T-helper 2 cell (primary cell): ENCODE measurements at places on chromosomes 4 and X.

DNA sequence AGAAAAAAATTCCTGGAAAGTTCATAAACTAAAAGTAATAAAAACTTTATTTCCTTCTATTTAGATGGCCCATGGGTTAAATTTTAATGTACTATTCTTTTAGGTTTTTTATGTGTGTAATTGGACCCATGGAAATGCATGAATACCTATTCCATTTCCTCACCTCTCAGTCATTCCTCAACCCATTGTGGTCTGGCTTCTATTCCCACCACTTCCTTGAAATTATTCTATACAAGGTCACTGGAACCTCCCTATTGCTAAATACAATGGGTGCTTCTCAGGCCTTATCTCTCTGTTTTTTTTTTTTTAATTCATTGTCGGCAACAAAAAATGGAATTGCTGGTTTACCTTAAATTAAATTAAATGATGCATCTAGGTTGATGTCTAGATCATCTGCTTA lies 17.2 kb downstream of the SLC39A8 start:
- no peak for DNase-seq

GRCh38 chr4:77159806-77160205 lies 2.8 kb downstream of the CCNG2 start:
- no peak for DNase-seq

- no peak for DNase-seq
Observed at GRCh38 chrX:66193821-66194220, 29.8 kb downstream of the HEPH start.

DNA sequence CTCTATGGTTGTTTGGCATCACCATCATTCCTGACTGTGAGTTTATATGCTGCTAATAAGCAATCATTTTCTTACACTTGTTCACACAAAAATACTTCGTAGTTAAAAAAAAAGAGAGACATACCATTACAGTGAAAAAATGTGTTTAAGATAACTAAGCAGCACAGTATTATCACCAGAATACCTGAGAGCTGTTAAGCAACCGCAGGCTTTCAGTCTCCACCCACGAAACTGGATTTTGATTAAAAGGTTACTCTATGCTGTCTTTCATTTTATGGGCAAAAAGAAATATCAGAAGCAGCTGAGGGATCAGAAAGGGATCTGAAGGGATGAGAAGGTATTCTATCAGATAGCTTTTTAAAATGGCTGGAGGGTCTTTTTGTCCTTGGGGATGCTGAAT lies 148.3 kb downstream of the NEK1 start:
- no peak for DNase-seq

- DNase-seq = no peak
Observed at GRCh38 chrX:107979534-107979933, 2.6 kb downstream of the TEX13B start.

GRCh38 chrX:79176028-79176427 lies 31.5 kb downstream of the GPR174 start:
- no peak for DNase-seq

- DNase-seq = peak; percentile 14
Observed at GRCh38 chr4:39394706-39395105, 12.0 kb upstream of the KLB start.

DNA sequence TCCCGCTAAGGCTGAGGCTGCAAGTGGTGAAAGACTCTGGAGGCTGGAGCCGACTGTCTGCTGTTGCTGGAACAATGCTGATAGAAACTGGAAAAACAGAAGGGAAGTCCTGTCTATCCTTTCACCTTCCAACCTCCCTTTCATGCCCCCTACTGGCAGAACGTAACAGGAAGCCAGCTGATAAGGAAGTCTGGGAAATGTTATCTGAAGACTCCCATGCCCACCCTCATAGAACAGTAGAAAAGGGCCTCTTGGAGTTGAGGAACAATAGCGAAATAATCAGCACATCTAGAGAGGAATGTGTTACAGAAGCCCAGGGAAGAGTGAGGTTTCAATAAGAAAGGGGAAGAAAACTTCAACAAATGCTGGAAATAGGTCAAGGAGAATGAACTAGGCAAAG lies 117.1 kb upstream of the DKK2 start:
- no peak for DNase-seq

DNA sequence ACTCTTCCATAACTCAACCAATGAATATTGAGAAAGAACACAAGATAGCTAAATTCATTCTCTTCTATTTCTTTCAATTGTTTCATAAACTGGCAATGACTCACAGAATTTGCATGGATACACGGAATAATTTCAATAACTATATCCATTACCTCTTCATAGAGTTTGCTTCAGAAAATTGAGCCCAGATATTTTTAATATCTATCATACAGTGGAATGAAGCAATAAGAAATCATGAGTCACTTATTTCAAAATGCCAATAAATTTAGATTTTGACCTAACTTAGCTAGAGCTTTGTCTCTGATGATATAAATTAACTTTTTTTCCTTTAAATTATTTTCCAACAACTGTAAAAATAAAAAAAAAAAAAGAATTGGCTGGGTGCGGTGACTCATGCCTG lies 22.2 kb upstream of the MANBA start:
- no peak for DNase-seq

DNA sequence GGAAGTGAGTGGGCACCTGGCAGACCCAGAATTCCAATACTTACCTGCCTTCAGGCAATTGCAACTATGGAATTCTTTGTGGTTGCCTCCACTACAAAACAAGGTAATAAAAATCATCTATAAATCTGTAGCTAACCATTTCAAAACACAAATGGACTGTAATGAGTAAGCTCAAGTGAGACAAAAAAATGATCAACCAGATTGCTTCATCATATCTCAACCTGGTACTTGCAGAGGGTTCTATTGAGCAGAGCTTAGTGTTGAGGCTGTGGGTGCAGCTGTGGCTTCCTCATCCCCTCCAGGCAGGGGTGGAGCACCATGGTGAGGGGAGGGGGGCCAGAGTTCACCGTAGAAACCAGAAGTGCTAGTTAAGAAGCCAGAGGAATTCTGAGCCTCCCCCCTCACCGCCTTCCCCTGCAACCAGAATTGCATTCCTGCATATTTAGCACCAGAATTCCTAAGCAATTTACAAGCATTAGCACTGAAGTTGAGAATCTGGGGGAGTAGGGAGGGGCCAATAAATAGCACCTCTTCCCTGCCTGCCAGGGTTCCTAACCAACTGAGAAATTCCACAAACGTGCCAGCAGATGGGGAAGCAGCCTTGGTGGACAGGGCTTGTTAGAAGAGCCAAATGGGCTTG lies 11.5 kb downstream of the CTAG1A start:
- DNase-seq = no peak

DNA sequence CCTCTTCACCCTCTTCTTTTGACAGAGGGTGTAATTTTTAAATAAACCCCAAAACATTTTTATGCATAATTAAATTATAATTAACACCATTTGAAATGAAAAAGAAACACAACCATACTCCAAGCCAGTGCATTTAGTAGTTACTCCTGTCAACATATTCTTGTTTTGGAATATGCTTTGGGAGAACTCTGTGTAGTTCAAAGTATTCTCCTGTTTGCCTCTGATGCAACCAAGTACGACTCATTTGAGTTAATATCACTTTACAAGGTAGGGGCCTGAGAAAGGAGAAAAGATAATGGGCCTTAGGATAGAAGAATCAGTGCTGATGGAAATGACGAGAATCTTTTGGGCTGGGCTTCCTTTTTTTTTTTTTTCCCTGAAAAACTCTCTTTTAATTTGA lies 2.7 kb downstream of the PTPN13 start:
- no peak for DNase-seq

DNA sequence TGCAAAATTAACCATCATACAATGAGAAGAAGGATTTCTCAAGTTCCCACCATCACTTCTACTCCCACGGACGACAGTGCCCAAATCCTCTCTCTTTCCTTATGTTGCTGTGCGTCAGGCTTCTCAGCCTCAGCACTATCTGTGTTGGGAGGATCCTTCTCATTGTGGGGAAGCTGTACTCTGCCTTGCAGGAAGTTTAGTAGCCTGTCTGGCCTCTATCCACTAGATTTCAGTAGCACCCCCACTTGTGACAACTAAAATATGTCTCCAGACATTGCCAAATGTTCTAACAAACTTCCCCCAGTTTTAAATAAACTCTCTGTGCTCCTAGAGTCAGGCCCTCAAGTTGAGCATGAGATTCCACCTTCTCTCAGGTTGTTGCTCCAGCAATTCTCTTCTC lies 545.9 kb upstream of the ZFP42 start:
- DNase-seq = no peak

GRCh38 chr4:140367738-140368137 lies 5.7 kb upstream of the SCOC start:
- no peak for DNase-seq

GRCh38 chr4:157076578-157076947 lies 613 bp downstream of the GLRB start:
- DNase-seq = no peak
